ENCODE measurements at places on chromosomes 13 and 19.

GRCh38 chr13:113802761-113803160 is 43.7 kb downstream of the TMEM255B start:
- DNase-seq: no peak

- DNase-seq: no peak
Observed at GRCh38 chr19:46111376-46111775, 13.1 kb downstream of the IGFL3 start.

- DNase-seq: no peak
Observed at GRCh38 chr13:109682534-109683244, 103.7 kb downstream of the IRS2 start.

DNA sequence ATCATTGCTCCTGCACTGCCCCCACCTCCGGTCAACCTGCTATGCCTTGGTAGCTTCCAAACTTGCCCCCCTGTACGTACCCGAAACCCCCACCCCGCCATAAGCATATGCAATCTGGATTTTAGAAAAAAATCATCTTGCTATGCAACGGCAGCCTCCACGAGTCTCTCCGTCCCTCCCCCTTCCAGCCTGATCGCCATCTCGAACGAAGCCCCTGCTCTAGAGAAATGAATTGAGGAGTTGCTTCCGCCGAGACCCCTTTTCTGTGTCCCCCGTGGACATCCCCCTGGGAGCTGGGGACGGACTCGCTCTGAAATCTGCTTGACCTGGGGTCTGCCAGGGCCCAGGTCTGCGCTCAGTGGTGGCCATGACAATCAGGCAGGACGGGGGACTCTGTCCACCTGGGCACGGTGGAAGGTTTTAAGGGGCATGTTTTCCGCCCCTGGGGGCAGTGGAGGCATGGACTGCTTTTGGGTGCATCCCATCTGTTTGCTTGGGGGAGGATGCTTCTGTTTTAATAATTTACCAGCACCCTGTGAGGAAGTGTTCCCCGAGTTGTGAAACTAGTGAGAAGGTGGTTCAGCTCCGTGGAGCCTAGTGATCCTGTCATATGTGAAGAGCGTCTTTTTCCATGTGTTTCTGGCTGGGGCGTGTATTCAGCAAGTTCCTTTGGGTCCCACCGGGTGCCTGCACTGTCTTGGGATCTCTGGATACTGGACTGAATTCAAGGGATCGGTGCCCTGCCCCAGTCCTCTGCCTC is 1.0 kb downstream of the KDM4B start:
- DNase-seq: no peak

DNA sequence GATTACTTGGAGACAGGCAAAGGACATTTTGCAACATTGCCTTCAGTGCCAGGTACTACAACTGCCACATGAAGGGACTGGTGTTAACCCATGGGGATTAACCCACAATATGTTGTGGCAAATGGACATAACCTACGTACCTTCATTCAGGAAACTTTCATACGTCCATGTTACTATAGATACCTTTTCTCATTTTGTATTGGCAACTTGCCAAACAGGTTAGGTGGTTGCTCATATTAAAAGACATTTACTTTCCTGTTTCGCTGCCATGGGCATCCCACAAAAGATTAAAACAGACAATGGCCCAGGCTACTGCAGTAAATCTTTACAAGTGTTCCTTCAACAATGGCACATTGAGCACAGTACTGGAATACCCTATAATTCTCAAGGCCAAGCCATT is 925.3 kb downstream of the SLITRK6 start:
- no peak for DNase-seq

- DNase-seq: no peak
Observed at GRCh38 chr13:111533900-111534683, 213.7 kb downstream of the TEX29 start.

- DNase-seq: peak; percentile 23
Observed at GRCh38 chr19:43779820-43780219, 953 bp downstream of the KCNN4 start.

GRCh38 chr13:50387051-50387581 is 371.9 kb downstream of the KCNRG start:
- DNase-seq: peak; percentile 52

GRCh38 chr19:53086949-53087348 is 16.3 kb downstream of the ZNF160 start:
- DNase-seq: no peak

DNA sequence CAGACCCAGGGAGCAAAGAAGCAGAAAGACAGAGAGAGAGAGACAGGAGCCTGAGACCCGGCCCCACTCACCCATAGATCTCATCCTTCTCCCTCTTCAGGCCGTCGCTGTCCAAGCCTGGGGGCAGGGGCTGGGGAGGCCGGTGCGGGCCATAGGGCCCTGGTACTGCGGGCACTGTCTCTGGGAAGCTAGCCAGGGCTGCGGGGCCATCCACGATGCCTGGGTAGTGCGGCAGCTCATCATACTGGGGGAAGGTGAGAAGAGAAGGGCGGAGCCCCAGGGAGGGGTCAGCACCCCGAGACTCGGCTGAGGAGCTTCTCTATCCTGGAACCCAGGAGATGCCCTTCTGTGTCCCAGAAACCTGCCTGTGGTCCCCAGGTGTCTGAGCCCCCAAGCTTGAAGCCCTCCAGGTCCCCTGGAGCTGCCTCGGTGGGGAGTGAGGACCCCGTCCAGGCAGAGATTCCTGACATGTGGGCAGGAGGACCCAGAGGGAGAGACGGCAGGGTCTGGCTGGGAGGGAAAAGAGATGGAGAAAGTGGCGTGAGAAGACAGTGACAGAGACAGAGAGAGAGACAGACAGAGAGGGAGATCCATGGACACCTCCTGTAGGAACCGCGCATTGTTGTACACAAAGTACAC is 2.1 kb downstream of the MEIS3 start:
- no peak for DNase-seq

DNA sequence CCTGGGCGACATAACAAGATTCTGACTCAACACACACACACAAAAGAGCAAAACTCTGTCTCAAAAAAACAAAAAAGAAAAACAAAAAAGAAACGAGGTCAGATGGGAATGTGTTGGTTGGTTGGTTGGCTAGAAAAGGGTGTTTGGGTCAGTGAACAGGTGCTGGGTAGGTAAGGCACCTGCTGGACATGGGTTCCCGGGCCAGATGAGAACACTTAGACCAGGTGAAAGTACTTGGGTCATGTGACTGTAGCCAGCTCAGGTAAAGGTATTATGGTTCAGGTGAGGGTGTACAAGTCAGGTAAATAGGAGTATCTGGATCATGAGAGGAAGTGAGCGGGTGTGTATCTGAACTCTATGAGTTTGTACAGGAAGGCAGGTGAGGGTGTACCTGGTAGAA is 14.5 kb upstream of the ZNF414 start:
- no peak for DNase-seq

DNA sequence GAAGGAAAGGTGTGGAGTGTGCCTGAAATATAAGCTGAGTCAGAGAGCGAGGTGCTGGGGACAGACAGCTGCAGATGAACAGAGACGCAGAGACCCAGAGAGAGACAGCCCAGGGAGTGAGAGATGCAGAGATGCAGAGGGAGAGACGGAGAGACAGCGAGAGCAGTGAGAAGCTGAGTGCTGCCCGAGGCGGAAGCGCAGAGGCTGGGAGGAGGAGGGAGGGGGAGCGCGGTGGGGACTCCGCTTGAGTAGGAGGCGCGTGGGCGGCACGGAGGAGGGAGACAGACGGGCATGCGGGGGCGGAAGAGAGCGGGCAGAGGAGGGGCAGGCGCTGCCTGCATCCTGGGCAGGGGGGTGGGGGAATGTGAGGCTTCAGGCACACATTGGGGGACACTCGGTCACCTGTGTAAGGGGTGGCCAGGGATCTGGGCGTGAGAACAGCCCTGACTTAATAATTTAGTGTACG is 25.7 kb downstream of the SLC8A2 start:
- peak; percentile 70 for DNase-seq

GRCh38 chr13:90995614-90996013 is 351.9 kb upstream of the MIR17HG start:
- no peak for DNase-seq

DNA sequence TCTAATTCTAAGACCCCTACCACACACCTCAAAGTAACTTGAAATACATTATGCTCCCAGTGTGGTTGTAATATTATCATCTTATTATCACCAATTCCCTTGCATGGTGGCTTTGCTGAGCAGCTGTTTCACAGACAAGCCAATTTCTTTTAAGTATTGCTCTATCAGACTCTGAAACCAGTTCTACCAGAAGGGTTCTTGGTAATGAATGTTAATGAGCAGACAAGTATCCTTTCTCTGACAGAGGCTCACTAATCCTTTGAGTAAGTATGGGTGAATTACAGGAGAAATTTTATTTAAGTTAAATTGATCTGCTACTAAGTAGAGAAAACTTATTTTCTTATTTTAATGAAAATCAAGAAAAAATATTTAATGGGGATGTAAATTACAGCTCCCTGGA is 326.0 kb downstream of the GPC6 start:
- no peak for DNase-seq

GRCh38 chr19:19151418-19151817 is 13.1 kb upstream of the TMEM161A start:
- no peak for DNase-seq

DNA sequence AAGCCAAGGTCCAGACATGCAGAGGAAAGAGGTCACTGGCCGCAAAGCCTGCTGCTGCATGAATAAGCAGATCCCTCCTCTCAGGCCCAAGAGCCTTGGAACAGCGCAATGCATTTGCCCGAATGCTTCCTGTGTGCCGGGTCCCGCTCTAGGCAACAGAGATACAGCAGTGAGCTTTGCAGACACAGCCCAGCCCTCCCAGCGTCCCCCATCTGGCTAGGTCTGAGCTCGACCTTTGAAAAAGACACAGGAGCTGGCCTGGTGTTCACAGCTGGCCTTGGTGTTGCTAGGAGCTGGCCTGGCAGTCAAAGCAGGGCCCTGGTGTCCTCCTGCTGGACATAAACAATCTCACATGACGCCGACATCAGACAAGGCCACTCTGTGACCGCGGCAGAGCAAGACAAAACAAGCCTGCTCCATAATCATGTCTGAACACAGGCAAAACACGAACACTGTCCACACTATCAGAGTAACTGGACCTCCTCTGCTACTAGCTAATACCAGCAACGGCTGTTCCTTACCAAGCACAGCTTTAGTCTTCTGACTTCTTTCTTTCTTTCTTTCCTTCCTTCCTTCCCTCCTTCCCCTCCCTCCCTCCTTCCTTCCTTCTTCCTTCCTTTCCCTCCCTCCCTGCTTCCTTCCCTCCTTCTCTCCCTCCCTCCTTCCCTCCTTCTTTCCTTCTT is 5.7 kb upstream of the PEX11G start:
- DNase-seq: no peak

- DNase-seq: no peak
Observed at GRCh38 chr13:51704399-51705313, 99.3 kb downstream of the DHRS12 start.

- no peak for DNase-seq
Observed at GRCh38 chr19:55340784-55341147, 1.1 kb downstream of the KMT5C start.

- no peak for DNase-seq
Observed at GRCh38 chr13:39345982-39346381, 257.0 kb downstream of the LHFPL6 start.

- DNase-seq: peak; percentile 49
Observed at GRCh38 chr13:51523082-51523518, 61.2 kb upstream of the WDFY2 start.

GRCh38 chr19:43286096-43286495 is 16.8 kb upstream of the PSG9 start:
- no peak for DNase-seq

GRCh38 chr13:40661875-40662665 is 4.4 kb downstream of the FOXO1 start:
- no peak for DNase-seq

Data from CD4-positive, alpha-beta T cell treated with Interleukin-21 for 1 hour (primary cell).